ENCODE measurements at places on chromosomes 3 and 15.

GRCh38 chr15:73908030-73908821, 18.0 kb upstream of the LOXL1 start:
- peak; percentile 91 for DNase-seq

- DNase-seq: no peak
Observed at GRCh38 chr15:101406526-101407195, 82.8 kb downstream of the PCSK6 start.

DNA sequence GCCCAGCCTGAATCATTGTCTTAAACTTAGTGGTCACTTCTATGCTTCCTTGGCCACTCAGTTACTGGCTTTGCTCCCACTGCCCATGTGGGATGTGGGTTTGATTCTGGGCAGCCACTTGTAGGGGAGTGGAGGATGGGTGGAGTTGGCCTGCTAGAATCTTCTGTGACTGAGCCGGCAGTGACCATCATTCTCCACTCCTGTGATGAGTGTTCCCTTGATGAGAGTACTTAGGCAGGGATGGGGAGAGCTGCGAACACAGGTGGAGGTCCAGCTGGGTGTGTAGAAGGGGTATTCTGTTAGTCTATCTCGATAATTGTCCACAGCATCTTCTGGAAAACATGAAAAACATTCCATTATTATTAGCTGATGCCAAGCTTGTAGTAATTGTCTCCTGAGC, 8.0 kb downstream of the TM6SF1 start:
- no peak for DNase-seq

- no peak for DNase-seq
Observed at GRCh38 chr3:142849148-142849547, 39.7 kb downstream of the PCOLCE2 start.

GRCh38 chr3:78737988-78738387, 1029.8 kb downstream of the ROBO1 start:
- DNase-seq: no peak

DNA sequence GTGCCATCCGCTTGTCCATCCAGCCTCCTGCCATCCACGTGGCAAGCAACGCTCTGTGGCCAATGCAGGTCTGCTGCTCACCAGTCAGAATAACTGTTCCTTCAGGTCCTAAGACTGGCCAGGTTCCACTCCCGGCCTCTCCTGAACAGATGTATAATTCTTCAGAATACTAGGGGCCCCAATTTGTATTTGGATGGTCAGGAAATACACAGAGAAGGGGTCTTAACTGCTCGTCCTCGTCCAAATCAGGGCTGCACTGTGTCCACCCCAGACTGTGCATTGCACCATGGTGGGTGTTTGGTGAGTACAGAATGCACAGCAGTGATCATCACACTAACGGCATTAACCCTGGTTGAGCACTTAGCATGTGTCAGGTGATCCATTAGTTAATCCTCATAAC, 46.0 kb downstream of the MINAR1 start:
- no peak for DNase-seq

DNA sequence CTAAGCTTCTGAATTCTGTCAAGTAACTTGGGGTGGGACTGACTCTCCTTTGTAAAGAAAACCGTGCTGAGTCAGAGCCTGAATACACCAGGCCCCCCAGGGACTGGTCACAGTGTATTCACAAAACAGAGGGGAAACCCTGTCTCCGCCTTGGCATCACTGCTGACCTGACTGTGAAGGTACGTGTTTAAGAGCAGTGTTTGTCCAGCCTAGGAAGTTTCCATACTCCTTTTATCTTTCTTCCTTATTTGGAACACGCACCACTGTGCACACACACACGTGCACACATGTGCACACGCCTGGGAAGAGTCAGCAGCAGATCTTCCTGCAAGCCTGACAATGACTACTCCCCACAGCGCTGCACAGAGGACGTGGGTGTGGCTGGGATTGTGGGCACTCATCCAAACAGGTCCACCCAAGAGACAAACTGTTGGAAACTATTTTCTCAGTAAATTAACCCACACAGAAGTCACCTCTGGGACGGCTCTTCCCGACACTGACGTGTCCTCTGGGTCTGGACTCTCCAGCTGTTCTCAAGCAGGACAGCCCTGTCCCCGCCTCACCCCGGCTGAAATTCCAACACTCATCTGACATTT, 87.7 kb downstream of the ATP10A start:
- DNase-seq: no peak

- no peak for DNase-seq
Observed at GRCh38 chr3:29344935-29345334, 64.1 kb downstream of the RBMS3 start.

DNA sequence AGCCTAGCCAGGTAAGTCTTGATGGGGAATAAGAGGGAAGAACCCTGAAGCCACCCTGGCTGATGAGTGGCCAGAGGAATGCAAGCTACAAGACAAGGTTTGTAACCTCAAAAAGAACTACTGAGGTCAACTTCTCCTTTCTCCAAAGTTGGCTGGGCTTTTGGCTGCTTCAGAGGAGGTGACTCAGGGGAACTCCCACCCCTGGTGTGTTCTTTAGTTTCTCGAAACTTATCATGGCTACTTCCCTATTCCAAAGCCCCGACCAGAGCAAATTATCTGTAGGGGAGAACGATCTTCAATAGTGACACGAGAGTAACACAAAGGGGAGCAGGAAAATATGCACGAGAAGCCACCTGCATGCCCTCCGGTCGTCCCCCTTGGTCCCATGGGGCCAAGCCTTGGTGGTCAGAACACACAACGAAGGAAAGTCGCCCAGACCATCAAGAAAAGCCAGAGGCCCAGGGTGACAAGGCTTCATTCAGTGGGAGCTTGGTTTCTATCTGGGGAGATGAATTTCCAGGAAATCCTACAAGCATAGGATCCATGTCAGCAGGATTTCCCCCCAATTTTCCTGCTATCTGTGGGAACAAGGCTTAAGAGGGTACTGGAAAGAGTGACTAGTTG, 6.5 kb upstream of the BCL2A1 start:
- no peak for DNase-seq

- DNase-seq: no peak
Observed at GRCh38 chr3:136626493-136626892, 125.7 kb downstream of the STAG1 start.

- no peak for DNase-seq
Observed at GRCh38 chr15:70469651-70470555, 293.5 kb downstream of the UACA start.

DNA sequence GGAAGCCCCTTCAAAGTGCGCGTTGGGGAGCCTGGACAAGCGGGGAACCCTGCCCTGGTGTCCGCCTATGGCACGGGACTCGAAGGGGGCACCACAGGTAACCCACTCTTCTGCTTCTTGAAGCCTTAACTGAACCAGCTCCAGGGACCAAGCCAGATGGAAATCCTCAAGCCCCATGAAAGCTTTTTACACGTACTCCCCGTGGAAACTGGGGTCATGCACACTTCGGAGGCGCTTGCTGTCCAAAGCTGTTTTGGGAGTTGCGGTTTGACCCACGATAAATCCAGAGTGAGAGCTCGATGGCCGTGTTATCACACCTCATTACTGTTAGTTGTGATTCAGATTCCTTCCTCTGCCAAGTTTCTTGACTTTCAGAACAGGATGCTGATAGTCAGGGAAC, 47.5 kb downstream of the DNASE1L3 start:
- DNase-seq: no peak

GRCh38 chr15:101464256-101464998, 25.1 kb downstream of the PCSK6 start:
- no peak for DNase-seq

DNA sequence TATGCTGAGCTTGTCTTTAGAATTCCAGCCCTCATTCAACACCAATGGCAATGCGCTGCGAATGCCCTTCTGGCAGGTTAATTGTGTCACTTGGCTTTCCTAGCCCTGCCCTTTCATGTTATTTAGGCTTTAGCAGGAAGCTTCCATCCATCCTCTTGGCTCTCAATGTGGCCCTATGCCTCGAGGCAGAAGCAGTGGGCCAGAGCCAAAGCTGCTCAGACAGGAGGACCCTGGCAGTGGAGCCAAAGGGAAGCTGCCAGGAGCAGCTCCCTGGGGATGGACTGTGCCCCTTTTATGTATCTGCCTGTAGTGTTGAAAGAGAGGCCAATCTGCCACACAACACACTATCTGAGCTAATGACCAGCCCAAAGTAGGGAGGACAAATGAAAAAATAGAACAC, 376.4 kb downstream of the CTNNB1 start:
- no peak for DNase-seq

- no peak for DNase-seq
Observed at GRCh38 chr3:195009616-195010015, 261.3 kb downstream of the XXYLT1 start.

- no peak for DNase-seq
Observed at GRCh38 chr3:194782698-194783404, 97.2 kb downstream of the FAM43A start.

- no peak for DNase-seq
Observed at GRCh38 chr3:194570235-194570634, 63.0 kb downstream of the TMEM44 start.

DNA sequence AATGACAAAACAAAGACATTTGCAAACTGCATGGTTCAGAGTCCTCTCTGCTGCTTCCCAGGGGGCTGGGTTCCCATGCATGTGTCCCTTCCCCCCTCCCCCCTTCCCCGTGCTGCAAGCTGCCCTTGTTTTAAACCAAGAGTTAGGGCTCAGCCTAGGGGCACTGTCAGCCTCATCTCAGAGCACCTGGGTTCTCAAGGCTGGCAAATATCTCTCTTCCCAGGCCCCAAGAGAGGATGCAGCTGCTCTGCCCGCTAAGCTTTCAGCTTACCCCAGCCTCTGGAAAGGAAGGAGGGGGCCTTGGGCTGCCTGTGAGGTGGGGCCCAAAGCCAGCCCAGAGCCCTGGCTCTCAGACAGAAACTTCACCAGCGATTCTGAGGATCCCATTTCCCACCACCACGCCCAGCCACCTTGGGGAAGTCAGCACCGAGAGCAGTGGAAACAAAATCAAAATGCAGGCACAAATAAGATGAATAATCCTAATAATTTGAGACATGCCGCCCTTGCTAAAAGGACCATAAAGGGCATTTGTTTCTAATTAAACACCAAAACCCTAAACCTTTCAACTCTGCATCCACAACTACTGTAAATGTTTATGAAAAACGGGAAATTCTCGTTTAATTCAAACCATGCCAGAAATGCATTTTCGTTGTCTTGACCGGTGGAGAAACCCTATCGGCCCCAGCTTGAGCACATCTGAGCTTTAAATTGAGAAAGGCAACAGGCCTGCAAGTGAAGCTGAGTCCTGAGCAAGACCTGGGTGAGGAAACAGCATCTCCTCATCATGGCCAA, 67.7 kb upstream of the WNT5A start:
- no peak for DNase-seq

- DNase-seq: peak; percentile 80
Observed at GRCh38 chr15:80436511-80437307, 32.5 kb downstream of the ARNT2 start.

- DNase-seq: no peak
Observed at GRCh38 chr3:192161661-192162060, 565.7 kb downstream of the FGF12 start.

- DNase-seq: no peak
Observed at GRCh38 chr15:70504988-70505387, 258.4 kb downstream of the UACA start.
